ENCODE measurements at places on chromosomes 12 and 14.

DNA sequence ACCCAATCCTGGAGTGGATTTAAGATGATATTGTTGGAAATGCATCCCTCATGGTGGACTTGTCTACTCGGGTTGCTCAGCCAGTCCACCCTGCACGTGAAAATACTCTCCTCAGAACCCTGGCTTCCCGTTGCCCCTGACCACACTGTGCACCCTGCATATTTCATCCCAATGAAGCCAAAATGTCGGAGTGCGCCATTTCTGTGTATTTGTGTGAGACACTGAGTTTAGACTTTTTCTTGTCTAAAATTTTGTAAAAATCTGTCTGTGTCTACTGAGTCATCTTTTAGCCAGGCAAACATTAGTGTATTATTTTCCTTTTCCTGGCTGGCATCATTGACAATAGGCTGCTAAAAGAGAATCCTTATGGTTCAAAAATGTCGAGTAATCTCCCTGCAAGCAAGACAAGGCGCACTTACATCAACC is 485 bp upstream of the PNMA1 start:
- H3K27ac ChIP-seq: peak overlapping the region; percentile 91
- no peak overlapping the region for H3K4me3 ChIP-seq
- no peak for DNase-seq
- H3K27me3 ChIP-seq: no peaks in the 10 kb centered on the region

GRCh38 chr12:5369298-5369697 is 62.6 kb upstream of the NTF3 start:
- no peak for DNase-seq
- no peaks in the 10 kb centered on the region for H3K36me3 ChIP-seq
- H3K27ac ChIP-seq: no peak overlapping the region

DNA sequence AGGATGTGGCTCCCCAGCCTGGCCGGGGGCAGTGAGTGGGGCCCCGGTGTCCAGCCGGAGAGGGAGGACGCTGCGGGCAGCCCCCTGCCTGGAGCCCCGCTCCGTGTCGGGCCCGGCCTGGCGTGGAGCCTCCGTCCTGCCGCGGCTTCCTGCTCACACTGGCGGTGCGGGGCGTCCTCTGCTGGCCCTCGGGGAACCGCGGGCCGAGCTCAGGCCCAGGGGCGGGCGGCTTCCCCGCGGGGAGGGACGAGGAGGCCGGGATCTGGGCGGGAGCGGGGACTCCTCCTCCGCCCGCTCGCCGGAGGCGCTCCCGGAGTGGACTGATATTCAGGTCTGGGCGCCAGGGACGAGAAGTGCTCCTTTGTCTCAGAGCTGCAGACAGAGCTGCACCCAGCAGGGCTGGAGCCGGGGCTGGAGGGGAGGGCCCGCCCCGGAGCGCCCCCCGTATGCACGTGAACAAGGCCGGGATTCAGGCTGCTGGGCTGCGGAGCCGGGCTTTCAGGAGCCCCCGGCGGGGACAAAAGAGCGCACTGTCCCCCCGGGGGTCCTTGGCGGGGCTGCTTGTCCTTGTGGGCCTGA is 2.2 kb downstream of the MMP17 start:
- H3K36me3 ChIP-seq: no peaks in the 10 kb centered on the region
- DNase-seq: peak; percentile 57
- H3K4me1 ChIP-seq: peaks cover 14% of the 10 kb centered on the region
- H3K4me3 ChIP-seq: peak overlapping the region; percentile 34
- H3K27me3 ChIP-seq: peaks cover 14% of the 10 kb centered on the region
- H3K27ac ChIP-seq: peak overlapping the region; percentile 34

DNA sequence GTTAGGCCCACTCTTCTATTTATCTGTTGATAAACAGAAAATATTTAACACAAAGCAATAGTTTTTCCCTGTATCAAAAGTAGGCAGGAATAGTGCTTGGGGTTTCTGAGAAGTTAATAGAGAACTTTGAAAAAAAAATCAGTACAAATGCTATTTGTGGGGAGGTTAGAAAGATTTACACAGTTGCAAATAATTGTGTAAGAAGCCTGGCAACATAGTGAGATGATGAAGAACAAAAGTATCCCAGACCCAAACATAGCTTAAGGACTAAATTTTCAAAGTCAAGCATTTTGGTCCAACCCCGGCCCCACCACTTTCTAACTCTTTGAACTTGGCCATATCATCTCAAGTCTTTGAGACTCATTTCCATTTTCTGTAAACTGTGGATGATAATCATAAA is 687.5 kb upstream of the TMEM132C start:
- no peak overlapping the region for H3K27ac ChIP-seq
- H3K4me3 ChIP-seq: no peak overlapping the region
- no peaks in the 10 kb centered on the region for H3K27me3 ChIP-seq
- no peak for DNase-seq
- no peaks in the 10 kb centered on the region for H3K36me3 ChIP-seq
- H3K4me1 ChIP-seq: no peaks in the 10 kb centered on the region

GRCh38 chr12:1533205-1533601 is 61.2 kb downstream of the FBXL14 start:
- no peaks in the 10 kb centered on the region for H3K36me3 ChIP-seq
- no peak for DNase-seq
- H3K27me3 ChIP-seq: no peaks in the 10 kb centered on the region
- H3K27ac ChIP-seq: no peak overlapping the region

DNA sequence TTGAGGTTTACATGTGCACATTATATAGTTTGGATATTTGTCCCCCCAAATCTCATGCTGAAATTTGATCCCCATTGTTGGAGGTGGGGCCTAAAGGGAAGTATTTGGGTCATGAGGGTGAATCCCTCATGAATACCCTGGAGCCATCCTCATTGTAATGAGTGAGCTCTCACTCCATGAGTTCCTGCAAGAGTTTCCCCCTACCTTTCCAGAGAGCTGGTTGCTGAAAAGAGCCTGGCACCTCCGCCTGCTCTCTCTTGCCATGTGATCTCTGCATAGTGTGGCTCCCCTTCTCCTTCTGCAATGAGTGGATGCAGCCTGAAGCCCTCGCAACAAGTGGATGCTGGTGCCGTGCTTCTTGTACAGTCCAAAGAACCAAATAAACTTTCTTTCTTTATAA is 234.3 kb upstream of the DIO2 start:
- no peak overlapping the region for H3K4me3 ChIP-seq
- H3K27ac ChIP-seq: no peak overlapping the region
- no peaks in the 10 kb centered on the region for H3K36me3 ChIP-seq
- no peaks in the 10 kb centered on the region for H3K27me3 ChIP-seq
- DNase-seq: no peak

DNA sequence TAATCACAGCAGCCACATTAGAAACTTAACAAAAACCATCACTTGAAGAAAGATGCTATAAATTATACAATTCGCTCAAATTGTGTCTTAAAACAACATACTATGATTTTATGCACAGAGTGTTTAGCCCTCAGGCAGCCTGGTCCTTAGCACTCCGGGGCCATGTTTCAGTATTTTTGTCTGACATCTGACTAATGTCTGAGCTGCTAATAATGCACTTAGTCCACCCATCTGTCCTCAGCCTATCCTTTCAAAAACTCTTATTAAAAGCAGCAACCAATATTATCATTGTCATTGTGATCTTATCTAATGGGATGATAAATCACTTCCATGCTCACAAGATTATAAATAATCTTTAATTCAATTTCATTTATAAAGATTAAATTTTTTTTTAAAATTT is 602.7 kb upstream of the FOXG1 start:
- H3K27ac ChIP-seq: no peak overlapping the region
- no peak for DNase-seq
- no peaks in the 10 kb centered on the region for H3K27me3 ChIP-seq
- H3K36me3 ChIP-seq: no peaks in the 10 kb centered on the region

DNA sequence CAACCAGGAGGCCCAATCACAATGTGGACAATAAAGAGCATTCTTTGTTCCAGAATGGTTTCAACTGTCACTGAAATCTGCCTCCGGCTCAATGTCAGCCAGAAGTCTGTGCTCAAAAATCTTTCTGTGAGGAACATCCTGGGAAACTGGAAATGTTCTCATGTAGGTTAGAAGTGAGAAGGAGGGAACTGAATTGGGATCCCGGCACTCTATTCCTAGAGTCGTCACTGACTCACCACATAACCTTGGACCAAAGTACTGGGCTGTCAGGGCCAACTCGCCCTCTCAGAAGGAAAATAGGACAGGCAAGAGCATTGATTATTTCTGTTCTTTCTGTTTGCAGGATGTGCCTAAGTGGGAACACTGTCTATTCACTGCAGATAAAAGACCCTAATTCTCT is 57.6 kb downstream of the PRKAB1 start:
- DNase-seq: no peak
- H3K27ac ChIP-seq: no peak overlapping the region
- H3K4me1 ChIP-seq: no peaks in the 10 kb centered on the region
- H3K4me3 ChIP-seq: no peak overlapping the region

GRCh38 chr14:88323523-88324199 is 592 bp upstream of the KCNK10 start:
- peaks cover 31% of the 10 kb centered on the region for H3K27me3 ChIP-seq
- no peak for DNase-seq
- peak overlapping the region; percentile 32 for H3K4me3 ChIP-seq
- H3K4me1 ChIP-seq: no peaks in the 10 kb centered on the region
- no peak overlapping the region for H3K27ac ChIP-seq
- no peaks in the 10 kb centered on the region for H3K36me3 ChIP-seq

DNA sequence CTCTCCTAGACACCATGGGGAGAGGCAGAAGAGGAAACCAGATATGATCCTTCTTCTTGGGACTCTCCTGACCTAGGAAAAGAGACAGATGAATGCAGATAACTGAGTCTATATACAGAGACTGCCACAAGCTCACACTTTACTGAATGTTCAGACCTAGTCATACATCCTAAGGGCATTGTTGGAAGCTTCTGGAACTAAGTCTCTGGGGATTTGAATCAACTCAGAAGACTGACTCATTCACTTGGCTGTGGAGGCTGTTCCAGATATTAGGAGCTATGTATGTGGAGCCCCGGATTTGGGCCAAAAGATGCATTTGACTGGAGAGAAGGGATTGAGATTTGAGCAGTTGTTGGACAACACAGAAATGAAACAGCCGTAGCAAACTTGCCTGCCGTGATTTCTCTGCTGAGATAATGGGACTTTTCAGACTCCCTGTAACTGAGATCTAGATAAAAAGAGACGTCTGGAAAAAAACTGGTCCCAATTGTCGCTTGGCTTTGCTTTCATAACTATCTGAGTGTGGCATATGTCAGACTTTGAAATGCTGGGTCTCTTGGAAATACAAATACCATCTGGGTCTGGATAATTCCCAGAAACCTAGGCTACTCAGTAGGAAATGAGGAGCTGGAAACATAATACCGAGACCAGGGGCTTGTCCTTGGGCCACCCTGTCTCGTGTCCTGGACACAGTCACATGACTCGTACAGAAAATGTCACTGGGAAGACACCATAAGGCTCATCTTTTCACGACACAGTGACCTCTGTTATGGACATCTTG is 396.8 kb downstream of the NUAK1 start:
- no peak overlapping the region for H3K4me3 ChIP-seq
- no peaks in the 10 kb centered on the region for H3K36me3 ChIP-seq
- H3K27ac ChIP-seq: no peak overlapping the region
- H3K27me3 ChIP-seq: no peaks in the 10 kb centered on the region

DNA sequence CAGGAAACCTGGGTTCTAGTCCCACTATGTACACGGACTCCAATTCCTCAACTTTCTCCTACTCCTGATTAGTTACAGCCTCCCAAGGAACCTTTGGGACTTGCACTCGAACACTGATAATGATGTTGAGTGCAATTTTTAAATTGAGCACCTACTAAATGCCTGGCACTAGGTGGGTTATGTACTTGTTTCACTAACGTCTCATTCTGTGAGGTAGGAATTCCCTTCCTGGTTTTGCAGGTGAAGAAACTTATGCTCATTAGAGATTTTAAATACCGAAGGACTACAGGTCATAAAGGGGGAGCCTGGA is 536 bp downstream of the PARPBP start:
- no peaks in the 10 kb centered on the region for H3K4me1 ChIP-seq
- no peaks in the 10 kb centered on the region for H3K27me3 ChIP-seq
- no peak for DNase-seq
- peak overlapping the region; percentile 64 for H3K4me3 ChIP-seq
- no peaks in the 10 kb centered on the region for H3K36me3 ChIP-seq
- no peak overlapping the region for H3K27ac ChIP-seq

- no peak overlapping the region for H3K27ac ChIP-seq
- DNase-seq: no peak
- H3K4me1 ChIP-seq: no peaks in the 10 kb centered on the region
- H3K4me3 ChIP-seq: no peak overlapping the region
- H3K27me3 ChIP-seq: no peaks in the 10 kb centered on the region
- H3K36me3 ChIP-seq: no peaks in the 10 kb centered on the region
Measured at GRCh38 chr14:66133666-66134065, 352.5 kb upstream of the CCDC196 start.

Data from prostate gland (tissue), 2 donors.